ENCODE measurements at places on chromosomes 4 and X.

GRCh38 chr4:26842911-26843310 lies 17.7 kb upstream of the STIM2 start:
- no peak for DNase-seq

DNA sequence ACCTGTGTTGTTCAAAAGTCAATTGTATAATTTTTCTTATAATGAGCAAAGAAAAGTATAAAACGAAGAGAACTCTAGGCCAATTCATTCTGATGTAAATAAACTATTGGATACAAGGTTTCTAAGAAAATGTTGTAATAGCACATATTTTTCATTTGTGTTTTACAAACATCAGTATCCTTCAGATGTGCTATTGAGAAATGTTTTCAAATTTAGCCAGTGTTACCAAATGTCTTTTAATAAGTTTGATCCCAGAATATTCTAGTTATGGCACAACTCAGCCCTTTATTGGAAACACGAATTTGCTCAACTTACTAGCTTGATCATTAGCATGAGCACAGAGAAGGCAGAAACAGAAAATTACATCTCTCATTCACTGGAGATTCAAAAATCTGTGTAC lies 319.3 kb downstream of the IL15 start:
- DNase-seq: no peak

GRCh38 chr4:28913466-28913865 lies 1806.7 kb upstream of the PCDH7 start:
- DNase-seq: no peak

DNA sequence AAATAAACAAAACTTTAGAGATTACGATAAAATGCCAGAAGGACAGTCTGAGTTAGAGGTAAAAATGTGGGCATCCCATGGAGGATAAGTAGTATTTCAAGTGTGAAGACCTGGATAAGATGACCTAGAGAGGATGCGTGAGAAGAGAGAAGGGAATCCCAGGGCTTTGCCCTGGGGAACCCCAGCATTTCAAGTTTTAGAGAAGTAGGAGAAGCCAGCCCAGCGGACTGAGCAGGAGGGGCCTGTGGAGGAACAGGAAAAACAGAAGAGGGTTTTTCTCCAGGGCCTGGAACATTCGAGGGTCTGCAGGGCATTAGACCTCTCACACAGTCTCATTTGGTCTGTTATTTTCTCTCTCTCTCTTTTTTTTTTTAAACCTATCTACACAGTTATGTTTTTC lies 2.9 kb upstream of the CFP start:
- no peak for DNase-seq

DNA sequence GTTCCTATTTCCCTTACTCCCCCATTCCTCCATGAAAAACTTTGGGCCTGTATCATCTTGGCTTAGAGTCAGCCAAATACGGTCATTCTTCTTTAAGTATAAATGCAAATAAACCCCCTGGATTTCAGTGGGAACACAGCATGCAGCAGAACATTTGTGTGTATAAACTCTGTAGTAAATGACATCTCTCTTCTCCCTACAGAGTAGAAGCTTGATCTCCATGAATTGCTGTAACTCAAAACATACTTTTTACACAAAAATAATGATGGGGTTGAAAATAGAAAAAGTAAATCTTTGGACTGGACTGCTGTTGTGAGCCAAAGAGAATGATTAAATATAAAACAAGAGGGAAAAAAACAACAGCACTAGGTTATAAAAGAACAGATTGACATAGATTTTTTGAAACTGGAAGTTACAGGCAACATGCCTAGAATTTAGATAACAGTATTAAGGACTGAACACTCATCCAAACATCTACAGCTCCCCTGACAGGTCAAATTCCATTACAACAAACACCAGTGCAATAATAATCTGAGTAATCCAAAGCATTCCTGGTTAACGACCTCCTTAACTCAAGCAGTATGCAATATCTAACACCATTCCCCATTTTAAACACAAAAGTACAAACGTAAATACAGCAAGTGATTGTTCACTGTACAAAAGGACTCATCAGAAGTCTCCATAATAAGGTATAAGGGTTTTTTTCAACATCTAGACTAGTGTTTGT lies 30.7 kb downstream of the TSPAN5 start:
- no peak for DNase-seq

DNA sequence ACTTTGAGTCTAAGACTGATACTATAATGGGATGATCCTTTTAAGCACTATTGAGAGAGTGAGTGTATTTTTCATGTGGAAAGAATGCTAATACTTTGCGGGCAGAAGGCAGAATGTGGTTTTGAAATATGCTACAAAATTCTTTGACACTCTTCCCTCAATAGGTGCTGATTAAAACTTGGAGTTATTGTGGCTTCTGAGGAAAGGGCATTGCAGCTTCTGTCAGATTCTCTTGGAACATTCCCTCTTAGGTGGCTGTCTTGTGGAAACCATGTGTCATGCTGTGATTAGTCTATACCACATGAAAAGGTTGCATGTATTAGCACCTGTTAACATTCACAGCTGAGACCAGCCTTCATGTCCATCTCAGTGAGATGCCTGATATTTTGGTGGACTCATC lies 547.0 kb downstream of the STIM2 start:
- no peak for DNase-seq

DNA sequence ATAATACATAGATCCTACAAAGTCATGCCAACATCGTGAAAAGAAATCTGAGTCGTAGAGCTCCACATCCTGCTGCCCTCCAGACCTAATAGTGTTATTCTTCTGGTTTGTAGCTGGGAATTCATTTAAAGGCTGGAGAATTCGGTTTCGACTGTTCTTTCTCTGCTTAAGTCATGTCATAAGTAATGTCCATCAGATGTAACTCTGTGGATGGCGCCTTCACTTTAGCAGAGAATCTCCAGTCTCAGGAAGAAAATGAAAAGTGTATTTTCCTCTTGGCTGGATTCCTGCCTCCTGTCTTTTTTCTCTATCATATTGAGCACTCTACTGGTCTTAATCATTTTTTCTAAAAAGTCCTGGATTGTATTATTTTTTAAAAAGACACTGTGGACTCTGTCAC lies 117.0 kb downstream of the PALLD start:
- no peak for DNase-seq

DNA sequence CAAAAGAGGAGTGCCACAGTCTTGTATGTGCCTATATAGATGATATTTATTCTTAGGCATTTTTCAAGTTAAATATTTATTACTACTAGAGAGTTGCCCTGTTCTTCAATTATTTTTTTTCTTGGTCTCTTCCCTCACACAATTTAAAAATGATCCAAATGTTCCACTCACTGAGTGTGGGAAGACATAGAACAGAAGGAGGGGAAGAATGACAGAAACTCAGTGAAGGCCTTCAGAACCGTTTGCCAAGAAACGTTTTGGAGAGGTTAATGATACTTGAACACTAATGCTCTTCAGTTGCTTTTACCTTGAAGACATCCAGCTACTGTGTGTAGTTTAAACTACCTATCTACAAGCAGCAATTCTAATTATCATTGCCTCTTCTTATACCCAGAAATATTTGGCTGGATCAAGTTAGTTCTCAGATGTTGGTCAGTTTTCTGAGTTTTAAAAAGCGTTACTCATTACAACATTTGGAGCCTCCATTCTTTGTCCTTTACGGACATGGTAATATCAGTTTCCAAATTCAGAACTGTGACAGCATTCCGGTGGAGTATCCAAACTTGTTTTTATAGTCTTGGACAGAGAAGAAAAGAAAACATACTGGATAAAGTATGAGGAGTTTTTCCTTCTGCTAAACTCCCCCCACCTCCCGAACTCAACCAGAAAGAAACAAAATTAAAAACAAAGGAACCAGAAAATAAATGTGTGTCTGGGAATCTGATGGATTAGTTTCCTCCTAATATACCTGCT lies 389.7 kb downstream of the SPRY1 start:
- DNase-seq: no peak

- no peak for DNase-seq
Measured at GRCh38 chrX:153299855-153300254, 21.7 kb downstream of the PNMA6F start.

DNA sequence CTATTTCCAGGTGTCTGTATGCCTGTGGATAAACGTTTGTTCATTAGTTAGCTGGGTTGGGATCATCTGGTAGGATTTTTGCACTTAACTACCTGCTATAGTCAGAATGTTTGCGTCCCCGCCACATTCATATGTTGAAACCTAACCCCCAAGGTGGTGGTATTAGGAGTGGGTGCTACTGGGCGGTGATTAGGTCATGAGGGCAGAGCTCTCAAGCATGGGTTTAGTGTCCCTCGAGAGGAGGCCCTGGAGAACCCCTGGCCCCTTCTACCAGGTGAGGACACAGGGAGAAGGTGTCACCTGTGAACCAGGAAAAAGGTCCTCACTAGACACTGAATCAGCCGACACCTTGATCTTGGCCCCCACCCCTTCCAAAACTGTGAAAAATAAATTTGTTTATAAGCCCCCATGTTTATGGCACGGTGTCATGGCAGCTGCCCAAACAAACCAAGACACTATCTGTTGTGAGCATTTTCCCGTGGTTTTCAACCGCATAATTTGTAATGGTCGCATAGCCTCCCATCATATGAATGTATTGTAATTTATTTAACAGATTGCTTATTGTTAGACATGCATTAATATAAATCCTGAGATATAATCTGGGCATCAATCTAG lies 92.7 kb upstream of the TRIM2 start:
- DNase-seq: no peak

DNA sequence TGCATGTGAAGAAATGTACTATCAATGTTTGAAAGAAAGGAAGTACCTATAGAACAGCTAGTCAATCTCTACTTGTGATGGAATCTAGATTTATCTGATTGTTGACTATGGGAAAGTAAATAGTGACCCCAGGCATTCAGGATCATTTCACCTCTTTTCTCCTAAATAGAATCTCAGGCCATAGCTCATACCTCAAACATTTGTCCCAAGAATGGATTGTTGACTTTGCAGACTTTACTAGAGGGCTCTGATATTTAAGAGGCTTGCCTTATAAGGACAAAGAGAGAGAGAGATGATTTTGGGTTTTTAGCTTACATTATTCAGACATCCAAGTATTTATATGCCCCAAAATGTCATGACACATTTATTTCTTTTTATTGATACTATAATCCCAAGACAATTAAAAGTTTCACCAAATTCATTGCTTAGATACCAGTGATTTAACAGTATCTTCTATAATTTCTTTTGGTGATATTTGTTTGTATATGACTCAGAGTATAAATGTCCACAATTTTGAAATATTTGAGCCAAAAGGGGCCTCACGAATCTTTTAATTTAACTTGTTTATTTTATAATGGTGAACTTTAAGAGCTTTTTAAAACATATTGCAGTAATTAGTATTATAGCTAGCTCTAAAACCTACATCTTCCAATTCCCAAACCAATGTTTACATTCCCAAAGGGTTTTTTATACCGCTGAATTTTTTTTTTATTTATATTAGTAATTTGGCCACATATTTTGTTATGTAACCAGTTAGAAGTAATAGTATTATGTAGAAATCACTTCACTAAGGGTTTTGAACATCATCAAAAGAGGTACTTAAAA lies 614.1 kb downstream of the PCDH7 start:
- no peak for DNase-seq

GRCh38 chr4:54333657-54334056 lies 104.6 kb downstream of the PDGFRA start:
- DNase-seq: no peak

- no peak for DNase-seq
Measured at GRCh38 chr4:76665153-76665552, 230.1 kb downstream of the SHROOM3 start.

- no peak for DNase-seq
Measured at GRCh38 chr4:1349359-1350168, 2.6 kb downstream of the UVSSA start.

DNA sequence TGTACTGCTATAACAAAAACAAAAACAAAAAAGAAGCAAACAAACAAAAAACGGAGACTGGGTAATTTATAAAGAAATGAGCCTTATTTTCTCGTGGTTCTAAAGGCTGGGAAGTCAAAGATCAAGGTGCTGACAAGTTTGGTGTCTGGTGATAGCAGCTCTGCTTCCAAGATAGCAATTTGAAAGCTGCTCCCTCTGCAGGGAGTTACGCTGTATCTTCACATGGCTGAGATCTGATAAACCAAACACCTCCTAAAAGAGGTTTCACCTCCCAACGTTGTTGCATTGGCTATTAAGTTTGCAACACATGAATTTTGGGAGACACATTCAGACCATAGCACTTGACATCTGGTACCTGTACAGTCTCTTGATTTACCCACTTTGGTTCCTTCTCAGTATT lies 854.2 kb downstream of the CENPC start:
- DNase-seq: no peak

- no peak for DNase-seq
Measured at GRCh38 chr4:81638698-81639097, 167.0 kb upstream of the RASGEF1B start.

GRCh38 chrX:30301963-30302362 lies 7.2 kb downstream of the NR0B1 start:
- DNase-seq: no peak

DNA sequence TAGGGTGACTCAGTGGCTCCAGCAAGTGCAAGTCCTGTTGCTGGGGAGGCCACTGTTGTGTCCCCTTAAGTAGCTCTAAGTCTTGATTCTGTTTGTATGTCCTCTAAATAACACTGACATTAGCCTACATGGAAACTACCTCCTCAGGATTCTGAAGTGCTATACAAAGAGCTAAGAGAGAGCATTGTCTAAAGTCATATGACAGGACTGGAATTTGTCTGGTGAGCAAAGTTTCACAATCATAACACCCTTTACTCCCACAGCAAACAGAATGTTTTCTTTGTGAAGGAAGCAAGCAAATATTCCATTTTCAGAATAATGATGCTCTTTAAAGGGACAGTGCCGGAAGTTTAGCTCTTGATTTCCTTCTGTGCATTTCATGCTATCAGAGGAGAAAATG lies 23.4 kb upstream of the CT47A1 start:
- DNase-seq: no peak

DNA sequence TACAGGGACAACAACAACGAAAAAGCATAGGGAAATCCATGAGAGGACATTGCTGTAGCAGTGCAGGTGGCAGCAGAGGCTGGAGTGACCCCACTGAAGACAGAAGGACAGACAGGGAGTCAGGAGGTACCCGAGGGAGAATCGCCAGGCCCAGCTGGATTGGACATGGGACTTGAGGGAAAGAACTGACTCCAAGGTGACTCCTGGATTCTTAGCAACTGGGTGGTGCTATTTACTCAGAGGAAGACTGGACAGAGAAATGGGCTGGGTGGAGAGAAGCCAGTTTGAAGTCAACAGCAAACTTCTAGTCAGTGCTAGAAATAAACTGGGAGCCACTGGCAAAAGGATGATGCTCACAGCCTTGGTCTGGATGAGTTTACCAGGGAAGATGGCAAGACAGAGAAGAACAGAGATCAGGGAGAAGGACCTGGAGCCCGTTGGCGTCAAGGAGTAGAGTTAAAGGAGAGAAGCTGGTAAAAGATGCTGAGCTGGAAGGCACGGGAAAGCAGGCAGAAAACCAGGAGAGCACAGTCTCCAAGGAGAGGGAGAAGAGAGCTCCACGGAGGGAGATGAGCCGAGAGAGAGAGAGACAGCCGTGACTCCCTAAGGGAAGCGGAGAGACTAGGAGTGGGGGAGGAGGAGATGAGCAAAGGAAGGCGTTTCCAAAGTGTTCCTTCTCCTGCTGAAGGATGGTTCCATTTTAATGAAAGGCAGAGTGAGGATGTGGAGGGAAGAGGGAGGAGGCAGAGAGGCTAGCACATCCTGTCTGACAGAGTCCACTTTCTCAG lies 119.4 kb downstream of the AFAP1 start:
- DNase-seq: no peak
